Thymus (tissue), 14 donors: ENCODE measurements at places on chromosomes 13 and 19.

DNA sequence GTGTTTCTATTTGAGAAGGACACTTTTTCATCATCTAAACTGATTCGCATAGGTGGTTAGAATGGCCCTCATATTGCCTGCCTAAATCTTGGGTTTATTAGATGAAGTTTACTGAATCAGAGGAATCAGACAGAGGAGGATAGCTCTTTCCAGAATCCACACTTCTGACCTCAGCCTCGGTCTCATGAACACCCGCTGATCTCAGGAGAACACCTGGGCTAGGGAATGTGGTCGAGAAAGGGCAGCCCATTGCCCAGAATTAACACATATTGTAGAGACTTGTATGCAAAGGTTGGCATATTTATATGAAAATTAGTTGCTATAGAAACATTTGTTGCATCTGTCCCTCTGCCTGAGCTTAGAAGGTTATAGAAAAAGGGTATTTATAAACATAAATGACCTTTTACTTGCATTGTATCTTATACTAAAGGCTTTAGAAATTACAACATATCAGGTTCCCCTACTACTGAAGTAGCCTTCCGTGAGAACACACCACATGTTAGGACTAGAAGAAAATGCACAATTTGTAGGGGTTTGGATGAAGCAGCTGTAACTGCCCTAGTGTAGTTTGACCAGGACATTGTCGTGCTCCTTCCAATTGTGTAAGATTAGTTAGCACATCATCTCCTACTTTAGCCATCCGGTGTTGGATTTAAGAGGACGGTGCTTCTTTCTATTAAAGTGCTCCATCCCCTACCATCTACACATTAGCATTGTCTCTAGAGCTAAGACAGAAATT lies 103.8 kb downstream of the TNFRSF19 start:
- DNase-seq: no peak

GRCh38 chr19:12841094-12841493 lies 2.8 kb downstream of the MAST1 start:
- no peak for DNase-seq

DNA sequence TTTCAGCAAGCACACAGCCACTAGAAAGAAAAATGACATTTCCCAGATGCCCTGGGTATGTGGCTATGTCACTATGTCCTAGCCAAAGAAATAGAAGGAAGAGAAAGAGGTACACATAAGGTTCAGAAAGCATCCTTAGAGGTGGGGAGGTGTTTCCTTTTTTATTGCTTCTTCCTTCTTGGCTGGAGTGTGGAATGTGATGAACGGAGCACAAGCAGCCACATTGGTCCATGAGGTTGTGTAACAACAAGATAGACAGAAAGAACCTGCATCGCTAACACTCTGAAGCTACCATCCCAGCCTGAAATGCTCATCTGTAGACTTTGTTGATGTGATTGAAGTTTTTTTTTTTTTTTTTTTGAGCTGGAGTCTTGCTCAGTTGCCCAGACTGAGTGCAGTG lies 6.7 kb downstream of the SLC25A23 start:
- DNase-seq: no peak

DNA sequence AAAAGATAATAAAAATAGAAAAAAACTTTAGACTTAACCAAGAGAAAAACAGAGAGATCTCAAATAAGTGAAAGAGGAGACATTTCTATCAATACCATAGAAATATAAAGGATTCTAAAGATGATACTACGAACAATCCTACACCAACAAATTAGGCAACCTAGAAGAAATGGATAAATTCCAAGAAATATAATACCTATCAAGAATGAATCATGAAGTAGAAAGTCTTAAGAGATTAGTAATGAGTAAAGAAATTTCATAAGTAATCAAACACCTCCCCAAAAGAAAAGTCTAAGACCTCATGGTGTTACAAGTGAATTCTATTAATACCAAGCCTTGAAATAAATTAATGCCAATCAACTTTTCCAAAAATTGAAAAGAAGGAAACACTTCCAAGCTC lies 1584.5 kb upstream of the MIR17HG start:
- DNase-seq: no peak

DNA sequence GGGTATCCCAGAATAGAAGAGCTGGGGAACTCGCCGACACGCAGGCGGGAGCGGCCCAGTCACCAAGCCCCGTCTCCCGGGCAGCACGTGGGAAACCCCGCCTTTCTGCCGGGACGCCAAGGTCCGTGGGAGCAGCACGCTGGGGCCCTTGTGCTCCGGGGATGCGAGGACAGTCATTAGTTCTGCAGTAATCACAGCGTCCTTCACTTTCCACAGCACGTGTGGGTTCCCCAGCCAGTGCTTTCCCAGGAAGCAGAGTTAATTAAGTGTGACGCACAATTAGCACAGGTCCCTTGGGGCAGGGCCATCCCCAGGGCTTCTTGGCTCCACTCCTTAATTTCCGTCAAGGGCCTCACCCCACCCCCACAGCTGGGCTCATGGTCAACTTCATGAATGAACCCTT lies 64.3 kb upstream of the C13orf46 start:
- DNase-seq: no peak
